ENCODE measurements at places on chromosomes 13 and 19. TPM values are rescaled to one million over a fixed set of nuclear protein-coding genes. Genes with fewer than 3 reads are reported as not detected.

Gene CEACAM6
- total RNA-seq: not detected

DNA sequence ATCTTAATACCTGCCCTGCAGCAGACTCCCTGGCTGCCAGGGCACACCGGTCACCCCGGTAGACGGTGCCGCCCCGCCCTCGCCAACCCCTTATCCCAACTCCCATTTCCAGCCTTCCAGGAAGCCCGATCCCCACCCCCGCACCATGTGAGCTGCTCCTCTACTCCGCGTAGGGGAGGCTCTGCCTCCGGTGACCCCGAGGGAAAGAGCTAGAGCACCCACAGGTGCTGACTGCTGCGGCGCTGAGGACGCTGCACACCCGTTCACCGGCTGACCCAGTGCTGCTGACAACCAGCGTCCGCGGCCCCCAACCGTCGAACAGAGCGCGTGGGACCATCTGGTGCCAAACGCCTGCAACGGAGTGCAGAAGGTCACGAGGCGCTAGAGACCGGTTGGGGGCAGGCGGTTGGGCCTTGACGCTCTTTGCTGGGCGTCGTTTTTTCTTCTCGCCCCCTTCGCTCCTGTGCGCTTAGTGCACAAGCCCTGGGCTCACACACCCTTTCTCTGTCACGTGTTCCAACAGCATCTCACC lies 59.6 kb upstream of the ZNF599 start:
- no peak overlapping the region for H3K4me3 ChIP-seq
- peaks cover 6% of the 10 kb centered on the region for H3K4me1 ChIP-seq
- DNase-seq: no peak
- no peaks in the 10 kb centered on the region for H3K27me3 ChIP-seq

DNA sequence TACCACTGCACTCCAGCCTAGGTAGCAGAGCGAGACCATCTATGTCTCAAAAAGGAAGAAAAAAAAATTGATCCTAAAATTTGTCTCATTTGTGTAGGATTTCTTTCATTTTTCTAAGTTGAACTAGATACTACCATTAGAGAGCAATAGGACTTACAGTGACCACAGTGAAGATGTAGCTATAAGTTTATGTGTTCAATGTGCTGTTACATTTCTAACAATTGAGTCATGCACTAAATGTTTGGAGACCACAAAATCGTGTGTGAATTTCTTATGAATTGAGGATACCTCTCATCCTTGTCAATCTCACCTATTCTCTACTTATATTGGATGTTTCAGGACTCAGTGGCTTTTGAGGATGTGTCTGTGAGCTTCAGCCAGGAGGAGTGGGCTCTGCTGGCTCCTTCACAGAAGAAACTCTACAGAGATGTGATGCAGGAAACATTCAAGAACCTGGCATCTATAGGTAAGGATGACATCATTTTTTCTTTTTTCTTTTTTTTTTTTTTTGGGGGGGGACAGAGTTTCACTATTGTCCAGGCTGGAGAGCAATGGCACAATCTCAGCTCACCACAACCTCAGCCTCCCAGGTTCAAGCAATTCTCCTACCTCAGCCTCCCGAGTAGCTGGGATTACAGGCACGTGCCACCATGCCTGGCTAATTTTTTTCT lies 12.8 kb downstream of the ZNF791 start:
- H3K4me1 ChIP-seq: peaks cover 4% of the 10 kb centered on the region
- DNase-seq: no peak
- no peak overlapping the region for H3K27ac ChIP-seq

Gene PDE4C
- total RNA-seq: not detected

DNA sequence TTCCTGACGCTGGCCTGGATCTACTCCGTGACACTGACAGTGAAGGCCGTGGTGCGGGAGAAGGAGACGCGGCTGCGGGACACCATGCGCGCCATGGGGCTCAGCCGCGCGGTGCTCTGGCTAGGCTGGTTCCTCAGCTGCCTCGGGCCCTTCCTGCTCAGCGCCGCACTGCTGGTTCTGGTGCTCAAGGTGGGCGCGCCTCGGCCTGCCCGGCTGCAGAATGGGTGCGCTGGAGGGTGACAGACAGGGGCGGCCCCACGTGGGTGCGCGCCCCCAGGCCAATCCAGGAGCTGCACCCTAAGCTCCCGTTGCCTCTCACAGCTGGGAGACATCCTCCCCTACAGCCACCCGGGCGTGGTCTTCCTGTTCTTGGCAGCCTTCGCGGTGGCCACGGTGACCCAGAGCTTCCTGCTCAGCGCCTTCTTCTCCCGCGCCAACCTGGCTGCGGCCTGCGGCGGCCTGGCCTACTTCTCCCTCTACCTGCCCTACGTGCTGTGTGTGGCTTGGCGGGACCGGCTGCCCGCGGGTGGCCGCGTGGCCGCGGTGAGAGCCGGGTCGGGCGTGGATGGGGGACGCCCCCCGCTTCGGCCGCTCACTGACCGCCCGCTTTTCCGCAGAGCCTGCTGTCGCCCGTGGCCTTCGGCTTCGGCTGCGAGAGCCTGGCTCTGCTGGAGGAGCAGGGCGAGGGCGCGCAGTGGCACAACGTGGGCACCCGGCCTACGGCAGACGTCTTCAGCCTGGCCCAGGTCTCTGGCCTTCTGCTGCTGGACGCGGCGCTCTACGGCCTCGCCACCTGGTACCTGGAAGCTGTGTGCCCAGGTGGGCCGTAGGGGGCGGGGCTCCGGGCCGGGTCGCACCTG lies 7.2 kb downstream of the ABCA7 start:
- H3K4me3 ChIP-seq: no peak overlapping the region
- DNase-seq: no peak
- no peak overlapping the region for H3K27ac ChIP-seq

Gene RFPL4AL1
- total RNA-seq: not detected

- DNase-seq: no peak
- peak overlapping the region; percentile 87 for H3K4me3 ChIP-seq
- peaks cover 34% of the 10 kb centered on the region for H3K36me3 ChIP-seq
- H3K4me1 ChIP-seq: peaks cover 25% of the 10 kb centered on the region
Observed at GRCh38 chr19:38830039-38830733, 1.4 kb downstream of the ECH1 start.

DNA sequence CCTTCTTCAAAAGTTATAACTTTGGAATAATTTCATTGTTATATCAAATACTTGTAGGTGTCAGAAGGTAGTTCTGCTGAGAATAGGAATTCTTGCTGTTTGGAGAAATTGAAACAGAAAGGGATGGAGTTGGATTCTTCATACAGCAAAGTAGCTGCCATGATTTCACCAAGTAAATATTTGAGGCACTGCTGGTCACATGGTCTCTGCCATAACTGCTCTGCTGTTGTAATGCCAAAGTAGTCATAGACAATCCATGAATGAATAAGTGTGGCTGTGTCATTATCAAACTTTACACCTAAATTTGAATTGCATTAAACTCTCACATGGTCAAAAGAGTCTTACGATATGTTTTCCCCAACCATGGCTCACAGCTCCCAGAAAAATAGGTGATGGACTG lies 308.6 kb downstream of the GPC6 start:
- H3K4me3 ChIP-seq: no peak overlapping the region
- no peak for DNase-seq
- no peaks in the 10 kb centered on the region for H3K36me3 ChIP-seq
- H3K27ac ChIP-seq: no peak overlapping the region

Gene ZNF416
- total RNA-seq: 3.3 TPM

Gene NLRP7
- not detected for total RNA-seq

DNA sequence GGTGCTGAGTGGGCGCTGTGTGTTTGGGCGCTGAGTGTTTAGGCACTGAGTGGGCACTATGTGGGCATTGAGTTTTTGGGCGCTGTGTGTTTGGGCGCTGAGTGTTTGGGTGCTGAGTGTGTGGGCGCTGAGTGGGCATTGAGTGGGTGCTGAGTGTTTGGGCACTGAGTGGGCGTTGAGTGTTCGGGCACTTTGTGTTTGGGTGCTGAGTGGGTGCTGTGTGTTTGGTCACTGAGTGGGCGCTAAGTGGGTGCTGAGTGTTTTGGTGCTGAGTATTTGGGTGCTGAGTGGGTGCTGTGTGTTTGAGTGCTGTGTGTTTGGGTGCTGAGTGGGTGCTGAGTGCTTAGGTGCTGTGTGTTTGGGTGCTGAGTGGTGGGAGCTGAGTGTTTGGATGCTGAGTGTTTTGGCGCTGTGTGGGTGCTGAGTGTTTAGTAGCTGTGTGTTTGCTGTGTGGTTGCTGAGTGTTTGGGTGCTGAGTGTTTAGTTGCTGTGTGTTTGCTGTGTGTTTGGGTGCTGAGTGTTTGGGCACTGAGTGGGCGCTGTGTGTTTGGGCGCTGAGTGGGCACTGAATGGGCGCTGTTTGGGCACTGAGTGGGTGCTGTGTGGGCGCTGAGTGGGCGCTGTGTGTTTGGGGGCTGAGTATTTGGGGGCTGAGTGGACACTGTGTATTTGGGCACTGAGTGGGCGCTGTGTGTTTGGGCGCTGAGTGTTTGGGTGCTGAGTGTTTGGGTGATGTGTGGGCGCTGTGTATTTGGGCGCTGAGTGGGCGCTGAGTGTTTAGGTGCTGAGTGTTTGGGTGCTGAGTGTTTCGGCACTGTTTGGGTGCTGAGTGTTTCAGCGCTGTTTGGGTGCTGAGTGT lies 47.2 kb upstream of the F7 start:
- H3K4me1 ChIP-seq: no peaks in the 10 kb centered on the region
- H3K4me3 ChIP-seq: no peak overlapping the region
- DNase-seq: no peak
- H3K36me3 ChIP-seq: no peaks in the 10 kb centered on the region
- no peak overlapping the region for H3K27ac ChIP-seq
- no peaks in the 10 kb centered on the region for H3K27me3 ChIP-seq

Gene PSG11
- not detected for total RNA-seq

Gene C19orf12
- 35.7 TPM for total RNA-seq

GRCh38 chr13:30665638-30666037 lies 47.9 kb downstream of the USPL1 start:
- no peak for DNase-seq
- no peaks in the 10 kb centered on the region for H3K36me3 ChIP-seq
- no peak overlapping the region for H3K4me3 ChIP-seq

Gene DMKN
- 1.3 TPM for total RNA-seq

- no peak overlapping the region for H3K4me3 ChIP-seq
- no peak for DNase-seq
- H3K4me1 ChIP-seq: no peaks in the 10 kb centered on the region
- no peaks in the 10 kb centered on the region for H3K36me3 ChIP-seq
- peaks cover 11% of the 10 kb centered on the region for H3K27me3 ChIP-seq
Observed at GRCh38 chr13:78035500-78035899, 116.9 kb upstream of the EDNRB start.
